HepG2 (cell line): ENCODE measurements at places on chromosomes 12 and 14.

- DNase-seq = no peak
Measured at GRCh38 chr14:99277530-99277929, 5.5 kb upstream of the BCL11B start.

DNA sequence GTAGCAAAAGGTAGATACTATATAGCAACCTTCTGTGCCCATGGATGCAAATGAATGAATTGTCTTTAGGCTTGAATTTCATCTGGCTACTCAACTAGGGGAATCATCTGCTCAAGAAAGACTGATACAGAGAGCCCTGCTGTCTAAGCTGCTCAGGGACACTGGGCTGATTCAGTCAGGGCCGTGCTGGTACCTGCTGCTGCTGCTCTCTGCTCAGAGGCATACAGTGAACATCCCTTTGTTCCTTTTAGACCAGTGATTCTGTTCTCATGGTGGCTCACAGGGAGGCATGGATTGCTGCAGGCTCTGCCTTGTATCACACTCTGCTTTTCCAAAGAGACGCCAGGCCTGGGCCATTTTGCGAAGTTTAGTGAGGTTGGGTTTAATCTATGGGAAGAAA, 14.1 kb downstream of the EIF2B2 start:
- no peak for DNase-seq

DNA sequence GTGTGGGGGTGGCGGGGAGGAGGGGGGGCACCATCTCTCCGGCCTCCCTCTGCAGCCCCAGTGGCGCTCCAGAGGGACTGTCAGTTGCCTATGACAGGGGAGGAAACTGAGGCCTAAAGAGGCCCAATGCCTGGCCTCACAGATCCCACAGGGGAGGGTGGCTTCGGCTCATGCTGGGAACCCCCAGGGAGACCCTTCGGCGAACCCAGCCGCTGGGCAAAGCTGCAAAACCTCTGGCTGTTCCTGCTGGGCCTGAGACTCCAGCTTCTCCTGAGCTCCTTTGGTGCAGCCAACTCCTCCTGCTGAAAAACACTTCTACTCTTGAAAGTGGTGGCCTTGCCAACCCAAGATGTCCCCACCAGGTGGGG, 170.1 kb upstream of the RTL1 start:
- no peak for DNase-seq

DNA sequence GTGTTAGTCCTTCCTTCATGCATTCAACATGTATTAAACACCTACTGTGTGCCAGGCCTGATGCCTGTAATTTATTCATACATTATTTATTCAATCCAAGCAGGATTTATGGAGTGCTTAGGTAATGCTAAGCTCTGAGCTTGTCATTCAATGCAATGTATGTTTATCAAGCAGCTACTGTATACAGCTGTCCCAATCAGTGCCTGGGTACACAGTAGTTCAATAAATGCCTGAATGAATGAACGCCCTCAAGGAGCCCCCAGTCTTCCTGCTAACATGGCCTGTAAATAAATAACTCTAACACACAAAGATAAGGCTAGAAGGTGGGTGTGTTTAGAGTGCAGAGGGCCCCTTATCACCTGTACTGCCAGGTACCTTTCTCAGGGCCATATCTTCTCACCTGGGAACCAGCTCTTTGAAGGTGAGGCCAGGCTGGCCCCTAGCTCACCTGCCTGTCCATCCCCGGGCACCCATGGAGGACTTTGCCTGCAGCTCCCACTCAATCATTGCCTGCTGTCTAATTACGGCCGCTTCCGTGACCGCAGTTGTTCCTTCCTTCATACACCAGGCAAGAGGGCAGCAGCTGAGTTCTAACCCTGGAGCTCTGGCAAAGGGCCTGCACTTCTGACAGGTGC, 20.0 kb upstream of the KDM2B start:
- no peak for DNase-seq

- no peak for DNase-seq
Measured at GRCh38 chr14:37048666-37049071, 123.7 kb downstream of the SLC25A21 start.

- DNase-seq = no peak
Measured at GRCh38 chr12:78563826-78564225, 300.7 kb upstream of the SYT1 start.

DNA sequence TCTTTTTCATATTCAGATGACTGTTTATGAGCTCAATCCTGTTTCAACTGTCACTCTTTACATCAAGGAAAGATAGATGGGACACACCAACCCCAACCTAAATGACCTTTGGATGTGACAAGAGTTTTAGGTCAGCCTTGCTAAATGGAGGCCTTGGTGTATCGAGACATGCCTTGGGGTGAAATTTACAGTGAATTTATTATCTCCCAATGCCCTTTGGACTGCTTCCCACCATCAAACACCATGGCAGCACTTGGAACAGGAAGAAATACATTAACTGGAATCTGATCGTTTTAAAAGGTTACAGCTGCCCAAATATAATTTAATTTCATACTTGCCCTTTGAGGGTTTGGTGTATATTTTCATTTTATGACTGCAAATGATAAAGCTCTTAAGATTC, 327.6 kb downstream of the SOX5 start:
- DNase-seq = no peak

- DNase-seq = no peak
Measured at GRCh38 chr14:89249065-89249695, 167.9 kb downstream of the FOXN3 start.

DNA sequence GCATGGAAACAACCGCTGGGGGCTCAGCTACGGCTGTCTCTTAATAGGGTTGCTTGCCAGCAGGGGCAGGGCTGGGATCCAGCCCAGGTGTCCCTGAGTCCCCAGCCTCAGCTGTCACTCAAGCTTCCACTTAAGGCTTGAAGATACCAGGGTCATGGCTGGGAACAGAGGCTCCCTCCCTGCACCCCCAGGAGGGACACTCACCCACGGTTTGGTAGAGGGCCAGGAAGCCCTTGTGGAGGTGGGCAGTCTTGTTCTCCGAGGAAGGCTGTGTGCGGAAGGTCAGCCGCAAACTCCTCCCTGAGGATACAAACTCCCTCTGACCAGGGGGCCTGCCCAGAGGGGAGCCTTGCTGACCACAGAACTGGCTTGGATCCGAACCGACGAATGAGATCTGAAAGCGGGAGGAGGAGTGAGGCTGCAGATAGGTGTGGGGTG, 7.3 kb downstream of the C1RL start:
- no peak for DNase-seq

- peak; percentile 19 for DNase-seq
Measured at GRCh38 chr12:54680374-54680773, 32.2 kb upstream of the DCD start.

DNA sequence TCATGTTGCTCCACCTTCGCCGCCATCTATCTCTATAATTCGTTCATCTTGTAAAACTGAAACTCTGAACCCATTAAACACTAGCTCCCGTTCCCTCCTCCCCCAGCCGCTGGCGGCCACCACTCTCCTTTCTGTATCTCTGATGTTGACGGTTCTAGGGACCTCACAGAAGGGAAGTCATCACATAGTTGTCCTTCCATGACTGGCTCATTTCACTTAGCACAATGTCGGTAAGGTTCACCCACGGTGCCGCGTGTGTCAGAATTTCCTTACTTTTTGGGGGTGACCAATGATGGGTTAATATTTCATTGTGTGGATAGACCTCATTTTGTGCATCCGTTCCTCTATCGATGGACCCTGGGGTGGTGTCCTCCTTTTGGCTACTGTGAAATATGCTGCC, 2.0 kb upstream of the CACNA2D4 start:
- DNase-seq = no peak
